ENCODE measurements at places on chromosomes 1 and 21.

DNA sequence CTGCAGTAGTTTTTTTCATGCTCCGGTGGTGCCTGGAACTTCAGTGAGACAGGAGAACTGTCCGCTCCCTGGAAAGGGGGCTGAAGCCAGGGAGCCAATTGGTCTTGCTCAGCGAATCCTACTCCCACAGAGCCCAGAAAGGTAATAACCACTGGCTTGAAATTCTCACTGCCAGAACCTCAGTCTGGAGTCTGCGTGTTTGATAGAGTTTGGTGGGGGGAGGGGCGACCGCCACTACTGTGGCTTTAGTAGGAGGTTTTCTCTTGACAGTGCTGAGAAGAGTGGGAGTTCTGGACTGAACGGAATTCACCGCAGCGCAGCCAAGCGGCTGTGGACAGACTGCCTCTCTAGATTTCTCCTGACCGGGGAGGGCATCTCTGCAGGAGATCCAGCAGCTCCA is 8.0 kb upstream of the OR2M3 start:
- no peak for DNase-seq

DNA sequence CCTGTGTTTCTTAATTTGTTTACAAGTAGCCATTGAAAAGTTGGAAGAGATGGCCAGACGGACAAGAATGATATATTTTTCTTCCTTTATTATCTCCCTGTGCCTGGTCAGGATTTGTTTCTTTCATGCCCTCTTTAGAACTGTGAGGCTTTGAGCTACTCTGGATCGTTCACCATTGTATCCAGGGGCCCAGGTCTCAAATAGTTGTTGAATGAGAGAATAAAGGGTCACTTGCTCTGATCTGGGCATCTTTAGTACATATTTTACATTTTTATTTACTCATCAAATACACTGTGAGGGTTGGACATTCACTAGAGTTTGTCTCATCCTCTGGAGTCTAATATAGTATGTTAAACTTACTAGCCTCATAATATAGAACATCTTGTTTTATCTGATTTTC is 48.7 kb downstream of the IVNS1ABP start:
- no peak for DNase-seq

- DNase-seq = no peak
These were observed 332.2 kb upstream of the USP24 start for GRCh38 chr1:55547405-55547804.

DNA sequence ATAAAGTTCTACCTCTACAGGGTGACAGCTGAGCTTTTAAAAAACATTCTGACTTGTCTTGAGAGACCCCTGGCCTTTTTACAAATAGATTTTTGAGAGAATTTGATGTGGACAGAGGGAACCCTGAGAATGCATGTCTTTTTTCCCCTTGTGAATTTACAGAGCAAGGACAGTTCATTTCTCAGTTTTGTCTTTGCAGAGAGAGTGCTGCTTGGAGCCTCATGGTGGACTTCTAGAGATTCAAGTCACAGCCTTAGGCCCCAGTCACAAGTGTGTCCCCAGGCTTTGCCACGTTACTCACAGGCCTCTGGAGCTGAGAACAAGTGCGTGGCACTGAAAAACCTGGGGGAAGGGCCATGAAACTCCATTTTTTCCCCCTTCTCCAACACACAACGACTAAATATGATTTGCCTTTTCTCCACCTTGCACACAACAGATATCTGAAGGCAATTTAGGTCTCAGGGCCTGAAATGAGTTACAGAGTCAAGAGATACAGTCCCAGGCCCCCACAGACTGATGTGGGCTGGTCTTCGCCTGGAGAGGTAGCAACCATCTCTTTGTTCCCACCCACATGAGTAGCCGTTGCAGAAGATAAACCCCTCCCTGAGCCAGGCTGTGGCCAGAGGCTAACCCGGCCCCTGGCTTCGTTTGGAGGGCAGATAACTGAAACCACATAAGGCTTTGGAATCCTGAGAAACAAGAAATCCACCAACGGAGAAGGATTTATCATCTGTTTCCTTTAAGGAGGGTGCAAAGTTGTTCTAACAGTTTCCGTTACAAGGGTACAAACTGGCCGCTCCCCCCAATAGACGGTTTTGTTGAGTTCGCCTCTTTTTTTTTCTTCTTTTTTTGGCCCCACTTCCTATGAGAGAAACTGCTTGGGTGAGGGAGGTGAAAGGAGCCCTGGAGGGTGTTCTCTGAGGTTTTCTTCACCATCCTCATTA is 1.0 kb upstream of the PIGV start:
- peak; percentile 42 for DNase-seq

- DNase-seq = no peak
These were observed 13.5 kb downstream of the COL6A1 start for GRCh38 chr21:45994759-45995685.

GRCh38 chr21:14243461-14243860 is 27.5 kb downstream of the RBM11 start:
- no peak for DNase-seq

GRCh38 chr1:60535713-60536112 is 462.1 kb upstream of the C1orf87 start:
- no peak for DNase-seq

DNA sequence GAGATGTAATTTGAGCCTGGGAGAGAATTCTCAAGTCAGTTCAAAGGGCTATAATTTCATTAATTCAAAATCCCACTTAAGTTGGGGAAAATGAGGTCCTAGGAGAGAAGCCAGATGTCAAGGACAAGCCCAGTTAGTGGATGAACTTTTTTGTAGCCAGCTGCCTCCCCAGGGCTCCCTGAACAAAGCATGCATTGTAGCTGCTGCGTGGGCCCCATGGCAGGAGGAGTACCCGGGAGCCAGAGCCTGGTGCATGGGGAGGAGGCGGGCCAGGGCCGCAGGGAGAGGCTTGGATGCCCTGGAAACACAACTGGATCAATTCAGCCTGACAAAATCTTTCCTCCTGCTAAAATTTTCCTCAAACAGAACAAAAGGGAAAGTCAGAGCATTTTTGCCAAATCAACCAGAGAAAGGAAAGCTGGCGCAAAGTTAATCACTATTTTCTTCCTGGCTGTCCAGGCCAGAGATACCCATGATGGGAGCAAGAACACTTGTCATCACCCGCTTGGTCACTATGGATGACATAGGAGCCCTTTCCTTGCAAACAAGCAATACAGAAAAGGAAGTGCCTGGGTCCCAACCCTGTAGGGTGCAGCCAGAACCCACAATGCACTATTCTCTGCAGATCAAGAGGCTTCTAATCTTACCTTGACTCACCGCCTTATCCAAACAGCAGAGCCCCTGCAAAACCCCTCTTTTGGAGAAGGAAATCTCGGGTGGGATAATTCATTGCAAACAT is 248.1 kb upstream of the RAB4A start:
- no peak for DNase-seq

DNA sequence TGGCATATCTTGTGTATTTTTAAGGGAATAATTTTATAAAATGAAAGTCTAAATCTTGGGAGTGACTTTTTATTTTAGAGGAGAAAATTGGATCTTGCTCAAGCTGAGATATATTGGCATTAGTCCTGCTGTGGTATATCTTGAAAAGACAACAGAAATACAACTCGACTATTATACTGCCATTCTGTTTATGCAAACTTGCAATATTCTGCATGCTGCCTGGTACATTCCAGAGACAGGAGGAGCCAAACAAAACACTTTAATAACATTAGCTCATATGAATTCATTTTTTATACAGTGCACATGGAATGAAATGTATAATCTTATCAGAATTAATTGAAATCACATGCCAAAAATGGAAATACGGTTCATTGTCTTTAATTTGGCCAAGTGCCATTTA is 176.0 kb upstream of the NRIP1 start:
- no peak for DNase-seq

- no peak for DNase-seq
These were observed 210.0 kb upstream of the FOXD3 start for GRCh38 chr1:63112155-63112900.

GRCh38 chr1:47785561-47786271 is 211.5 kb downstream of the TRABD2B start:
- no peak for DNase-seq

DNA sequence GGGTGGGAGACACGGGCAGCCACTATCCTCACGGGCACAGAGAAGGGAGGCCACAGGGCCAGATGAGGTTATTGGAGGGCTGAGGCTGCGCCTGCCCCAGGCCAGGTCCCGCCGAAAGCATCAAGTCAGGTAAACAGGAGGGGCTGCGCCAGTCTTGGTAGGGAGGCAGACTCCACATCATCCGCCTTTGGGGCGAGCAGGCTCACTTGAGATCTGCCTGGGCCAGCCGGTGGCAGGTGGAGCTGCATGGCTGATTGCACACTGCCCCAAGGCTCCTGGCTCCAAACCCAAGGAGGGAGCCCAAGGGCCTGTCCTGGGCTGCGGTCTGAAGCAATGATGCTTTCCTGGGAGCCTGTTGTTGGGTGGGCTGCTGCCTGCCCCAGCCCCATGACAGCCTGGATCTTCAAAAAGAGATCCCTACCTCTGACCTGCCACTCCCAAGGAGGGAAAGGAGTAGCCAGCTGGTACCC is 4.6 kb downstream of the SMIM1 start:
- DNase-seq = no peak

DNA sequence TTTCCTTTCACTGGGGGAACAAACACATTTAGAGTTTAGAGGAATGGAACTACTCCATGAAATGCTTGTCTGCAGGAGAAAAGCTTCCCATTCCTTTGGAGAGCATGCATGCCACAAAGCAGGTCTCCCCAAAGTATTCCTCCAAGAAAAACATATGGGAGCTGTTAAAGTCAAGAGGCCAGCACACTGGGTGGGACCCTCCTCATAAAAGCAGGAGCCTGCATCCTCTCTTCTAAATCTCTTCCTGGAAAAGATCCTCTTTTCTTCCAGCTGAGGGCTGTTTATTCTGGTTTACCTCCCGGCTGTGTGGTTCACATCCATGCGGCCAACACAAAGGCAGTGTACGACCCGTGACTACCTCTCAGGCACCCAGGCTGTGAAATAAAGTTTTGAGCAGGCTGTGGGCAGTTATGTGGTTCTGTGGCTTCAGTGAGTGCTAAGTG is 103.4 kb downstream of the TENT5C start:
- no peak for DNase-seq

- no peak for DNase-seq
These were observed 22.6 kb downstream of the GON4L start for GRCh38 chr1:155834296-155834926.

DNA sequence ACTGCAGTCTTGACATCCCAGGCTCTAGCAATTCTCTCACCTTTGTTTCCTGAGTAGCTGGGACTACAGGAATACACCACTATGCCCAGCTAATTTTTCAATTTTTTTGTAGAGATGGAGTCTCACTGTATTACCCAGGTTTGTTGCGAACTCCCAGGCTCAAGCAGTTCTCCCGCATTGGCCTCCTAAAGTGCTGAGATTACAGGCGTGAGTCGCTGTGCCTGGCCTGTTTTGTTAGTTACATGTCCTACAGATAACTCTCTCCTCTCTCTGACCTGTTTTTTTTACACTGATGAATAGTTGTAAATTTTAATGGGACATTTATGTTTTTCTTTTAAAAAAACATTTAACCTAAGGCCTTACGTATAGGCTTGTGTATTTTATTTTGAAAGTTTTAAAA is 19.8 kb downstream of the PTBP2 start:
- no peak for DNase-seq

DNA sequence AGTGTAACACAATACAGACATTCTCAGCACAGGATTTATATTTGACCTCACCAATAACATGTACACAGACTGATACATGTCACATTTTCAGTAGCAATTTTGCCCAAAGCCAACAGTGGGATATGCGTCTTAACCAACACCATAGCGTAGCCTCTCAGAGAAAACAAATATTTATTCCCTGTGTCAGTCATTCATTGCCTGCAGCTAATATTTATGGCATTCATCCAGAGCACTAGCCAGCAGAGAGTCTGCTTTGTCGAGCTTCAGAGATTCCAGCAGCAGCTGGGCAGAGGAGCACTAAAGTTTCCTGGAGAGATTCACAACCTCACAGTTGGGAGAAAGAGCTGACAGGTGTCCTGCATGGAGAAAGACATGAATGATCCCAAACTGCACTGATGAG is 400.7 kb upstream of the DAB1 start:
- no peak for DNase-seq

DNA sequence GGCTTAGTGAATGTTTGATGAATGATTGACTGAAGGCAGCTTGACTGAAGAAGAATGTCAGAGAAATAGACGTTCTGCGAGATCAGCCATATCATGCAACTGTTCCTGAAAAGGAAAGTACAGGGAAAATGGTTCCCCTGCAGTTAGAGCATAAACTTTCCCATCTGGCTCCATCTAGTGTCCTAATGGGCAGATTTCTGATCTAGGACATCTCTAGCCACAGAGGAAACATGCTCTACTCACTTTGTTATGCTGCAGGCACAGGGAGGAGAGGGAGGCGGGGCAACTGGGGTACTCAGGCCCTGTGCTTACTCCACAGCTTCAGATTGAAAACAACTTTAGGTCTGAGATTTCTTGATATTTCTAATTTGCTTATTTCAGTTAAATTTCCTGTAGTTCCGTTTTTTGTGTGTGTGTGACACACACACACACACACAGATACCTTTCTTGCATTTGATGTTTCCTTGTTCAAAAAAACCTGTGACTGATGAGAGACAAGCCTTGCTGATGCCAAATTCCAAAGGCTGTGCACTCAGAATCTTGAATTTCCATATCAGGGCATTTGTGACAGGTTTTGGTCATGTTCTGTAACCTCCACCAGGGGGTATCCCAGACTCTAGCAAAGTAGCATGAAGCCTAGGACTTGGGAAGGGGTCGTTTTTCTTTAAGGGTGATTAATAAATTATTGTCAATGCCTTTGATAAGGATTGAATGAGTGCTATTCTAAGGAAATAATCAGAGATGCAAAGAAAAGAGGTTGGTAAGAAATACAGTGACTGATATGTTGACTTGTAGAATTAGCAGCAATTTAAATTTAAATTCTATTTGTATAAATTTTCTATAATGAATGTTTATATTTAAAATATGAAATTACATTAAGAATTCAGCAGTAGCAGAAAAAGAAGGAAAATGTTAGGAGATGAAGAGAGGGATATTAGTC is 139.7 kb upstream of the BEND5 start:
- no peak for DNase-seq

DNA sequence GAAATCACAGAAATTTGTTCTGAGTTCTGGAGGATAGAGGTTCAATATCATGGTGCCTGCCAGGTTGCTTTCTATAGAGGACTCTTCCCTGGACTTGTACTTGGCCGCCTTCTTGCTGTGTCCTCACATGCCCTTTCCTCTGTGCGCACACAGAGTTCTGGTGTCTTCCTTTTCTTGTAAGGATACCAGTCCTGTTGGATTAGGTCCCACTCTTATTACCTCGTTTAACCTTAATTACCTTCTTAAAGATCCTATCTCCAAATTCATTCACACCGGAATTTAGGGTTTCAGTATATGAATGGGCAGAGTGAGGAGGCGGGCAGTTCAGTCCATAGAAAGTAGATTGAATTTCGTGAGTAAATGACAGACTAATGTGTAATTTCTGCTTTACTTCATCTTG is 413.9 kb downstream of the NCAM2 start:
- DNase-seq = no peak
